Fibroblast of lung (primary cell): ENCODE measurements at places on chromosomes 11 and 22. TPM values are rescaled to one million over a fixed set of nuclear protein-coding genes. Genes with fewer than 3 reads are reported as not detected.

DNA sequence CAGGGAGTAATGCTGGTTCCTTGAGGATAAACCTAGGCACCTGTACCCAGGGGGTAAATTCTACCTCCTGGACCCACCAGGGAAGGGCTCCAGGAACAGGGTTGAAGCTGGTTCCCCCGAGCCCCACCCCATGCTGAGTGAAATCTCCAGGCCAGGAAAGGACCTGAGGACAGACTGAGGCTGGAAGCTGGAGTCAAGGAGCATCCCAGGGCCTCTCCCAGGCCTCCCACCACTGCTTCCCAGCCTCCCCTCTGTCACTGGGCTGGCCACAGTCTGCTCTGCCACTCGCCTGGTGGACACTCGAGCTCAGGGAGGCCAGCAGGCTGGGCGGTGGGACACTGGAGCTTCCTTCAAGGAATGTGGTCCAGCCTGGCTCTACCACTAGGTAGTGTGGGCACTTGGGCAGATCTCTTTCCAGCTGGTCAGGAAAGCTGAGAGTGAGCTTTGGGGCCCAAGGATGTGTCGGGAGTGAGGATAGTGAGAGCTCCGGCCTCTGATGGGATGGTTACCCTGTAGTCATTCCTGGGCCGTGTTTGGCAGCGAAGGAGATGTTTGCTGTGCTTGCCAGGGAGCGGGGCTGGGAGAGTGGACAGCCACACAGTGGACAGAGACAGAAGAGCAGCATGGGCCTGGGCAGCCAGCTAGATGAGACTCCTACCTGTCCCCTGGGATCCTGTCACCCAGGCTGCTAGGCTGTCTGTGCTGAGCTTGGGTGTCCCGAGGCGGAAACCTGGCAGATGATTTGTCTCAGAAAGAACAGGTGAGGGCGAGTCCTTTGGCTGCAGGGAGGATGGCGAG lies 3.4 kb downstream of the OVOL1 start:
- DNase-seq, result no peak

DNA sequence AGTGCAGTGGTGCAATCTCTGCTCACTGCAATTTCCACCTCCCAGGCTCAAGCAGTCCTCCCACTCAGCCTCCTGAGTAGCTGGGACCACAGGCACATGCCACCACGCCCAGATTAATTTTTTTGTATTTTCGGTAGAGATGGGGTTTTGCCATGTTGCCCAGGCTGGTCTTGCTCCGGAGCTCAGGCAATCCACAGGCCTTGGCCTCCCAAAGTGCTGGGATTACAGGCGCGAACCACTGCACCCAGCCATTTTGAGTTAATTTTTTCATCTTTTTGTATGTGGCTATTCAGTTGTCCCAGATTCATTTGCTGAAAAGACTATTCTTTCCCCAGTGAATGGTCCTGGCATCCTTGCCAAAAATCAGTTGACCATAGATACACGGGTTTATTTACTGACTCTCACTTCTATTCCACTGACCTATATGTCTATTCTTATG lies 63.6 kb downstream of the MAPK1 start:
- no peak for DNase-seq

- DNase-seq, result no peak
Measured at GRCh38 chr11:18140145-18140544, 7.8 kb downstream of the MRGPRX3 start.

RIBC2 gene
- under 0.01 TPM in 1 of 2 replicates, not detected in the other for total RNA-seq

DNA sequence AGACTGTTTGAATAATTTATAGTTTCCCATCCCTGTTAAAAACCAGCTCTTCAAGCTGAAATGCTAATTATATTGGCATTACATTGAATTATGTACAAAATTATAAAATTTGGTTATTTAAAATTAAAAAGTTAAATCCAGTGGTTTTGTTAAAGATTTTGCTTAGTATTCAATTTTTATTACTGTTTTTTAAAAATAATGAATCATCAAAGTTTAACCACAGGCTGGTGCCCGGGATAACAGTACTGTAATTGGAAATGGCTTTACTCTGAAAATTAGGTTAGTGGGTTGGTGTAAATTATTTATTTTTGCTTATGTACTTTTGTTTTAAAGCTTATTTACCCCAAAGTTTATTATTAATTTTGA lies 45.4 kb upstream of the WEE1 start:
- no peak for DNase-seq

GRCh38 chr11:126357055-126357962 lies 1.8 kb downstream of the ST3GAL4 start:
- DNase-seq, result no peak

DNA sequence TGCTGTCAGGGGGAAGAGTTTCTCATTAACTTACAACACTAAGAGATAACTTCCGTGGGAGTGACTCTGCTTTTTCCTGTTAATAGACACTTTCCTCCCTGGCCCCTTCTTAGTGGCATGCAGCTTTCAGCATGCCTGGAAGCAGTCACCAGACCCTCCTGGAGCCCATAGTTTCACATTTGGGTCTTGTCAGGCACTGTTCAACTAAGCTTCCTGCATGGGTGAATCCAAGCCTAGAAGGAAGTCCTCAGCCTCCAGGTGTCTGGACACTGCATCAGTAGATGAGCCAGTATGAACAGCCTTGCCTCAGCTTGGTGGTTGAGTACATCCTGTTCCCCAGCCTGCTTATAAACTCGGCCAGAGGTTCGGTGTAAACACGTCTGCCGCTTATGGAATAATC lies 68.1 kb downstream of the PPP6R3 start:
- no peak for DNase-seq

DNA sequence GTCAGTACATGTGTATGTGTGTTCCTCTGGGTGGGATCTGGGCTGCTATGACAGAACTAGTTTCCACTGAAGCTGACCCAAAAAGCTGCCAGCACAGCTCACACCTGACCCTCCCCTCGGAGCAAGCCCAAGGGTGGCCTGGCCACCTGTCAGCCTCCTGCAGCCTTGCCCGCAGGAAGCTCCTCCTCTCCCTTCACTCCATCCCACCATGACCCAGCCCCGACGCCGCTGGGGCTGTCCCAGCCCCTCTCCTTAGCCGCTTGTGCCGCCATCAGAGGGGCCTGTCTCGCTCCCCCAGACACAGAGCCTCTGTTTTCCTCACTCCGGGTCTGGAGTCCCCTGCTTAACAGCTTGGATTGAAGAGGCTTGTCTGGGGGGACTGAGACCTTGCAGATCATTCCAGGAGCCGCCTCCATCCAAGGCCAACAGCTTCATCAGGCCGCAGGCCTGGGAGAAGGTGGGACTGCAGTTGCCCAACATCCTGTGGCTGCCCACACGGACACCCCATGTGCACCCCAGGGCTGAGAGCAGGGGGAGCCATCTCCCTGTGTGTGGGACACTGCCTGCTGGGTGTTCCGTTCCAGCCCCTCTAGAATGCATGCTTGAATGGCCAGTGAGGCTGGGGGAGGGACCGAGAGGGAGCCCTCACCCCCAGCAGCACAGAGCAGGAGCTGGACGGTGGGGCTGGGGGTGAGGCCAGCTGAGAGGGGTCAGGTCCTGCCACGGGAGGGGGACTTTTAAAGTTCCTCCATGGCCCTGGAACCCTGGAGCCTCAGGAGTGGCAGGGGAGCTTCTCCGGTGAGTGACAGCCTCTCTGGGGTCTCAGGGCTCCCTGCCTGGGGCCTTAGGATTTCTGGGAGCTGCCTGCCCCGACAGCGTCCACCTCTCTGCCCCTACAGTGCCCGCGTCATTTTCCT lies 696 bp downstream of the MRGPRF start:
- DNase-seq, result peak; percentile 26
